ENCODE measurements at places on chromosomes 4 and X. TPM values are rescaled to one million over a fixed set of nuclear protein-coding genes. Genes with fewer than 3 reads are reported as not detected.

Gene SHOX
- total RNA-seq = not detected

Gene GYPB
- not detected for total RNA-seq

Gene FNIP2
- 17.7 TPM for total RNA-seq

Gene DIPK2B
- not detected for total RNA-seq

Gene FRMD7
- not detected for total RNA-seq

Gene MAGEA8
- total RNA-seq = not detected

Gene RHOXF1
- total RNA-seq = not detected

Gene CXXC4
- total RNA-seq = not detected

Gene GPR50
- not detected for total RNA-seq

Gene REPS2
- not detected for total RNA-seq

Gene FAT1
- total RNA-seq = not detected

Gene WDR17
- 1.1 TPM for total RNA-seq

Gene SATL1
- not detected for total RNA-seq

Gene IL2
- total RNA-seq = 165 TPM

Gene SSX5
- total RNA-seq = not detected

Gene CNKSR2
- 3.7 TPM for total RNA-seq

Gene SLC2A9
- 0.10 TPM for total RNA-seq

Gene MAPK10
- not detected for total RNA-seq

Gene DNAJB14
- 40.4 TPM for total RNA-seq

Gene CDKL5
- 1.2 TPM for total RNA-seq

Gene NXT2
- total RNA-seq = 12.6 TPM

Gene HERC5
- 34.0 TPM for total RNA-seq

Gene HTN3
- not detected for total RNA-seq

Gene PCYT1B
- 0.14 TPM for total RNA-seq

Gene PNMA5
- total RNA-seq = 0.10 TPM

Gene RADX
- total RNA-seq = 12.7 TPM

Gene ZCCHC12
- total RNA-seq = 3.1 TPM

Gene NUP62CL
- total RNA-seq = 2.5 TPM

Gene KCND1
- total RNA-seq = 2.5 TPM

Gene TKTL1
- 0.21 TPM for total RNA-seq

Gene IQCM
- not detected for total RNA-seq

Gene TRAM1L1
- total RNA-seq = not detected

Gene STATH
- total RNA-seq = not detected

Gene PGK1
- total RNA-seq = 924 TPM

Gene SCD5
- total RNA-seq = 0.14 TPM

Gene SPIN2A
- 0.45 TPM for total RNA-seq

Gene PCDH10
- total RNA-seq = not detected

Gene PRKG2
- total RNA-seq = 0.10 TPM

Data from activated CD4-positive, alpha-beta memory T cell treated with anti-CD3 and anti-CD28 coated beads for 36 hours (primary cell).